ENCODE measurements at places on chromosomes 13 and 19. TPM values are rescaled to one million over a fixed set of nuclear protein-coding genes. Genes with fewer than 3 reads are reported as not detected.

Gene CALR3
- not detected for total RNA-seq

Gene IZUMO2
- not detected for total RNA-seq

Gene DCT
- total RNA-seq, result 0.24 TPM

Gene IGFL3
- total RNA-seq, result not detected

Gene EID2B
- total RNA-seq, result 3.5 TPM

Gene PLIN5
- total RNA-seq, result 60.3 TPM

Gene CPB2
- total RNA-seq, result not detected

Gene CD177
- total RNA-seq, result 0.72 TPM

Gene POU2F2
- 1.6 TPM for total RNA-seq

Gene ATP4A
- total RNA-seq, result not detected

Gene ADGRE3
- total RNA-seq, result not detected

Gene CCDC169
- total RNA-seq, result 0.15 TPM

Gene TNFSF11
- total RNA-seq, result not detected

Gene AMER2
- total RNA-seq, result not detected

Gene LMTK3
- total RNA-seq, result 4.3 TPM

Gene CYP4F12
- total RNA-seq, result 8.3 TPM

Gene IRF3
- total RNA-seq, result 37.7 TPM

Gene SERP2
- total RNA-seq, result 28.2 TPM

Gene COQ8B
- total RNA-seq, result 32.5 TPM

Gene CGB3
- not detected for total RNA-seq

Gene ILF3
- 119 TPM for total RNA-seq

Gene KCTD15
- 14.6 TPM for total RNA-seq

Gene CYP4F3
- total RNA-seq, result 0.11 TPM

Gene FCER2
- total RNA-seq, result not detected

Gene ZNF177
- total RNA-seq, result 2.8 TPM

Gene TSKS
- 1.3 TPM for total RNA-seq

Gene RGS9BP
- 4.8 TPM for total RNA-seq

Gene HIF3A
- total RNA-seq, result 99.1 TPM

Gene ZNF506
- 17.4 TPM for total RNA-seq

Gene CLDND2
- total RNA-seq, result 1.1 TPM

Gene SIGLECL1
- total RNA-seq, result not detected

Gene SWSAP1
- total RNA-seq, result 1.2 TPM

Gene PSG7
- not detected for total RNA-seq

Gene ZNF844
- total RNA-seq, result 14.7 TPM

Gene KLK14
- 1.0 TPM for total RNA-seq

Gene TNNI3
- total RNA-seq, result 1,638 TPM

Gene SPRED3
- total RNA-seq, result 0.85 TPM

Gene C13orf42
- not detected for total RNA-seq

Gene SOX21
- total RNA-seq, result not detected

Gene LRRC63
- not detected for total RNA-seq

Gene NFIC
- 223 TPM for total RNA-seq

Gene PGLYRP2
- total RNA-seq, result not detected

Gene PPP2R1A
- total RNA-seq, result 408 TPM

Gene ZNF8
- 6.6 TPM for total RNA-seq

Gene ZNF284
- total RNA-seq, result 2.0 TPM

Gene ZNF536
- 4.2 TPM for total RNA-seq

Gene POU4F1
- not detected for total RNA-seq

All from right cardiac atrium (tissue), 5 donors.